ENCODE measurements at places on chromosomes 13 and 19.

DNA sequence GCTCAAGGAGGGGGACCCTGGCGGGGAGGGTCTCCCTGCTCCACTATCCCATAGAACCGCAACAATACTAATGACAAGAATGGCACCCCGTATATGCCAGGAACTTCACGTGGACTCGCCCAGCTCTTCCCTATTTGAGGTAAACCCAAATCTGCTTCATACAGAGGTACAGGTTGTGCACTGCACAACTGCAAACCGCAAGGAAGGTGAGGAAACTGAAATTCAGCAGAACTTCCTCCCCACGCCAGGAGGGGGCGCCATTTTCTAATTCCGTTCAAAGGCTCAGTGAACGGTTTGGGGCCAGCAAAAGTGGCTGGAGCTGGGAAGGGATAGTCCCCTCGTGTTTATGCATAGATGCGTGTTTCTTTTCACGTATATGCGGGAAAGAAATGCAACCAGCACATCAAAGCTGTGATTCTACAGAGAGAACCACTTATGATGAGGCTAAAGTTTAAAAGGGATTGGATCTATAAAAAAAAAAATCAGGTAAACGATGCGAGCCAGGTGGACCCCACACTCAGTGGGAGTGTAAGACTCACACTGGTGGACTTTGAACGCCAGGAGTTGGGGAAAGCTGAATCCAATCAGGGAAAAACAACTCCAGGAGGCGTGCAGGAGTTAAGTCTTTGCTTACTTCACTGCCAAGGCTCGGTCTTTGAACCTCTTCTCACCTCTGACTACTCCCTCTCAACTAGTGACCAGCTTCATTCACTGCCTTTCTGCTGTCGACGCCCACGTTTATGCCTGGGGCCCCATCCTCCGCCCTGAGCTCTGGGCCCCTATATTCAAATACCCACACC, 20.3 kb downstream of the C19orf81 start:
- no peak for DNase-seq

DNA sequence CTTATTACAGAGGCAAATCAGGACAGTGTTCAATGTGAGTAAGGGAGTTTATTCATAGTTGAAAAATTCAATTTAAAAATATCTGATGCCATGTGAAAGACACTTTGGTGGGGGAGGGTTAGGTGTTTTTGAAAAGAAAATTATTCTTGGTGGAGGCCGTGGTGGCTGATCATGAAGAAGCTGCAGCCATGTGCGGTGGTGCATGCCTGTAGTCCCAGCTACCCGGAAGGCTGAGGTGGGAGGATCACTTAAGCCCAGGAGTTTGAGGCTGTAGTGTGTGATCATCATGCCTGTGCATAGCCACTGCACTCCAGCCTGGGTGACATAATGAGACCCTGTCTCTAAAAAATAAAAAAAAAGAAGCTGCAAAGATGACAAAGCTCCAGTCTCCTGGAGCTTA, 28.6 kb downstream of the WDFY2 start:
- DNase-seq, result no peak

DNA sequence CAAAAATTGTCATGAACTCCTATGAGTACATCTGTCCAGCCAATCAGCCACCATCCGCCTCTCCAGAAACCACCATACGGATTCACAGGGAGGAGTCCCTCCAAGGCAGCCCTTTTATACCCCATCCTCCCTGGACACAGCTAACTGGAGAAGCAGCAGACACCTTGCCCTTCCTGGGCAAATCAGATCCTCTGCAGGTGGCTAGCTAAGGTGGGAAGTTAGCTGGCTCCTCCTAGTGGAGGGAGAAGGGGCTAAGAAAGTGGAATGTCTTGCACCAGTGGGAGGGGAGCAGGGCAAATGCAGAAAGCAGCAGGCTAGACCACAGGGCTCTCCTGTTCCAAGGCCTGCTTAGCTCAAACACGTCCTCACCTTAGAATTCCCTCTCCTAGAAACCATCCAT, 46.2 kb upstream of the UQCRFS1 start:
- no peak for DNase-seq

GRCh38 chr13:39784347-39784746, 128.9 kb downstream of the COG6 start:
- no peak for DNase-seq

Data from substantia nigra (tissue), 51 donors.